ENCODE measurements at places on chromosomes 2 and 18.

GRCh38 chr2:43024515-43025011, 201.8 kb downstream of the ZFP36L2 start:
- peak; percentile 37 for DNase-seq

- DNase-seq: no peak
Measured at GRCh38 chr2:9031246-9031645, 27.8 kb upstream of the MBOAT2 start.

DNA sequence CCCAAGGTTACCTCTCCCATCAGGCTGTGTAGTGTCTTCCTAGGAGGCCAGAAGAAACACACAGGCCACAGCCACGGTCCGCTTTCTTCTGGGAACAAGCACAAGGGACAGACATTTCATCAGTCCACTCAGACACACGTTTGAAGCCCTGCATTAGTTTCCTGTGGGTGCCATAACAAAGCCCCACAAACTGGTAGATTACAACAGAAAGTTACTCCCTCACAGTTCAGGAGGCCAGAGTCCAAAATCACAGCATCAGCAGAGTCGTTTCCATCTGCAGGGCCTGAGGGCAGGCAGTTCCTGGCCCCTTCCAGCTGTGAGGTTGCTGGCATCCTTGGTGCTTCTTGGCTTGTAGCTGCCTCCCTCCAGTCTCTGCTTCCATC, 8.8 kb upstream of the PRLH start:
- no peak for DNase-seq

- no peak for DNase-seq
Measured at GRCh38 chr2:158554996-158555395, 98.2 kb downstream of the PKP4 start.

DNA sequence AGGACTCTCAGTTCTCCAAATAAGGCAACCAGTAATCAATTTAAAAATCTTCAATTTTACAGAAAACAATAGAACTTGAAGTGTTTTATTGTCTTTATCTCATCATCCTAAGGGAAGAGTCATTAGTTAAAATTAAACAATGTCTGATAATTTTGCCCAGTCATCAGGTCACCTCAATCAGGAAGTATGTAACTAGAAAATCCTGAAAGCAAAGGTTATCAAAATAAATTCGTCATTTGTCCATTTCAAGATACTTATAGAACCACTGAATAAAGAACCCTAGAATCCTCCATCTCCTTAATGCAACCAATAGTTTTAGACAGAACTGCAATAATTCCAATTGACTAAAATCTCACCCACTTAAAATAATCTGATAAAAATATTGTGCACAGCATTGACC, 115.2 kb downstream of the NCKAP5 start:
- DNase-seq: no peak

GRCh38 chr18:48942554-48943261, 8.1 kb downstream of the SMAD7 start:
- DNase-seq: no peak

GRCh38 chr2:237998530-237998929, 31.7 kb downstream of the UBE2F start:
- no peak for DNase-seq

- DNase-seq: no peak
Measured at GRCh38 chr2:5365871-5366461, 326.2 kb upstream of the SOX11 start.

GRCh38 chr18:58682429-58683069, 11.3 kb downstream of the MALT1 start:
- DNase-seq: no peak

DNA sequence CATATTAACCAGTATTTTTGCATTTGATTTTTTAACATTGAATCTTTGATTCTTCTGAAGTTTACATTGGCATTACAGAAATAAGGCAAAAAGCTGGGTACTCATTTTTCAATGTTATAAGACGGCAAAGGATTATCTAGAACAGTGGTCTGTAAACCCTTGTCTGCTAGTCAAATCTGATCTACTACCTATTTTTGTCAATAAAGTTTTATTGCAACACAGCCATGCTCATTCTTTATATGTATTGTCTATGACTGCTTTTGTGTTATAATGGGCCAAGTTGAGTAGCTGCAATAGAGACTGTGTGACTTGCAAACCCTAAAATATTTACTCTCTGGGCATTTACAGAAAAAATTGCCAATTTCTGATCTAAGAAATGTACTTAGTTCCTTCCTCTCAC, 181.0 kb downstream of the PDE11A start:
- DNase-seq: no peak

DNA sequence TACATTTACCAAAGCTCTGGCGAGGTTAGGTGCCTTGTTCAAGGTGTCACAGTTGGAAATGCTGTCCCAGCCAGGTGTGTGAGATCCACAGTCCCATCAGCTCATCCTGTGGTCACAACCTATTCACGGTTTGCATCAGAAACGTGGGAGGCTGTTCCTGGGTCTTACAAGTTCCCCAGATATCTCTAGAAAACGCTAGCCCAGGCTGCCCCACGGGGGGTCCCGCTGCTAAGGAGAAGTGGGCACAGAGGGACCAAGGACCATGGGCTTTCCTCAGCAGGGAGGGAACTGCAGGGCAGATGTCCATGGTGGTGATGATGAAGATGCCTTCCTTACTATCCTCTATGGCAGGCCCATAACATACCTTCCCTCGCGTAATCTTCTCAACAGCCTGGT, 649 bp downstream of the FECH start:
- DNase-seq: no peak

GRCh38 chr2:45353879-45354278, 257.2 kb downstream of the SRBD1 start:
- DNase-seq: no peak

DNA sequence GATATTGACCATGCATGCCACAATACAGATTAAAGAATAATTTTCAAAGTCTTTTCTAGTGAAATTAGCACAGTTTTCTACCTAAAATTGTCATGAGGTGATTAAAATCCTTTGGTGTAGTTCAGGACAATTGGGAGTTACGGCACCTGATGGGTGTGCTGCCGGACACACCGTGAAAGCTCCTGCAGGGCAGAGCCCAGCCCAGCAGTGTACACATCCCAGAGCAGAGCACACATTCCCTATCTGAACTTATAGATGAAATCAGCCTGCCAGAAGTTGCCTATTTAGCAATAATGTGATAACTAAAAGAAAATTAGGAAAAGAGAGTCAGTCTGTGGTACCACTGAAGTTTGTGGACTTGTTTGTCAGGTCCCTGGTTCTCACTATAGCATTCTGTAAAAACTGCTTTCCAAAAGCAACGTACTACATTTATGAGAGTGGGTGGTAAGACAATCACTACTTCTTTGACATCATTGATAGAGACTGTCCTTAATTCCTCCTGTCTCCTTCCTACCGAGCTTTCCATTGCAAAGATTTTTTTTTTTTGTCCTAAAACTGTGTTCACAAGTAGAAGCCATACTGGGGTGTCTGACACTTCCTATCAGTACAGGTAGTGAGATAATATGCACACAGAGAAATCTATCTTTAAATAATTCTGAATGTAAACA, 3.4 kb downstream of the CYTIP start:
- DNase-seq: no peak

DNA sequence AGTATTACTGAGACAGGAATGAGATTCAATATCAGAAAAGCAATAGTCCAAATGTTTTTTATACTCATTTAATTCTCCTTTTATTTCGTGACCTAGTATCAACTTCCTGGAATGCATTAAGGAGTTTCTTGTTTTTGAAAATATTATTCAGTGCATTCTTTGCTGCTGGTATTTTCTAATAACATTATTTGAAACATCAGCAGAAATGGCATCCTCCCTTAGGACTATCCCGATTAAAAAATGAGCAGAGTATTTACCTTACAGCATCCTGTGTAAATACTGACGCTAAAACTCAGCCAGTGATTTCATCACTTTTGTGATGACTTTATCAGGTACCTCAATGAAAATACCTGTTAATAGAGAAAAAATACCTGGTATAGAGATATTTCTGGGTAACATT, 16.3 kb downstream of the COL4A3 start:
- DNase-seq: no peak

DNA sequence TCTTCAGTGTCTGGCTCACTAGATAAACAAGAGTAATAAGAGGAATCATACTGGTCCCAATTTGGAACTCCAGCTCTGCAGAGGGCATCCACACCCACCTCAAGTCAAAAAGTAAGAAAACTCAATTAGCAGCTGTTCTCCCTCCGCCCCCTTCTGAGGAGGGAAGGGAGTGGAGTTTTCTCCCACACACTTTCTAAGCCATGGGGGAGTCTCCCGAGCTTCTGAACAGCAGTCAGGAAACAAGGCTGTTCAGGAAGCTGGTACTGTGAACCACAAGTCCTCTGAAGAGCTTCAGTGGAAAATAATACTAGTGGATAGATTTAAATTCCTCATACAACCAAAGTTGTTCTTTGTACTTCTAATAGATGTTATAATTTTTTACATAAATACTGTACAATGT, 32.9 kb upstream of the SPTBN1 start:
- DNase-seq: no peak

DNA sequence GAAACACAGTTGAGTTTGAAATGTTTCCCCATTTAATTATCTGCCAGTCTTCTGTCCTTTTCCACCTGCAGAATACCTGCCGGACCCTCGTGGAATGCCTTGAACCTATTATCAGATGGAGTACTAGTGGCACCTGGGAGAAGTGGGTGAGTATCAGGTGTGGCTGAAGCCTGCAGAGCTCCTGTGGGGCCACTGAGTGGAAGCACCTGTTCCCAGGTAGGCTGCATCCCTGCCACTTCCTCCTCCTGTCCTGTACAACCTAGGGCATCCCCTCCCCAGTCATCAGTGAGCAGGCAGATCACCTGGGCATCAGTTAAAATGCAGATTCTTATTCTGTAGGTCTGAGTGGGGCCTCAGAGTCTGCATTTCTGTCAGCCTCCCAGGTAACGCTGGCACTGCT, 80.8 kb upstream of the BZW1 start:
- DNase-seq: no peak

- DNase-seq: no peak
Measured at GRCh38 chr2:180730976-180731375, 249.4 kb upstream of the UBE2E3 start.

- no peak for DNase-seq
Measured at GRCh38 chr18:68445668-68446426, 269.1 kb downstream of the TMX3 start.

DNA sequence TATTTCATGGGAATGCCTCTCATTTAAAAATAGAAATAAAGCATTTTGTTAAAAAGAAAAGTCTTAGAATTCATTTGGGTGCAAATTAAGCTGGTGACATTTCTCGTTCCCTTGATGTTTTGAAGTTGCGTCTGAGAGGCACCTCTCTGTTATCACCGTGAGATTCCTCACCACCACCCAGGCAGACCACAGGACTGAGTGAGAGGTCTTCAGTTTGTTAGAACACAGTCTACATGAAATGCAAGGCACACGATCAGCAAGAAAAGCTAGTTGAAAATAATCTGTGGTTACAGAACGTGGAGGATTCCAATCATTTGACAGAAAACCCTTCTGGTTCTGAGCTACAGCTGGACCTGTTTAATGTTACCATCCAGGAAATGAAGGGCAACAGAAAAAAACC, 116.0 kb downstream of the UXS1 start:
- DNase-seq: no peak

GRCh38 chr18:24910221-24910620, 441.7 kb downstream of the ZNF521 start:
- no peak for DNase-seq

DNA sequence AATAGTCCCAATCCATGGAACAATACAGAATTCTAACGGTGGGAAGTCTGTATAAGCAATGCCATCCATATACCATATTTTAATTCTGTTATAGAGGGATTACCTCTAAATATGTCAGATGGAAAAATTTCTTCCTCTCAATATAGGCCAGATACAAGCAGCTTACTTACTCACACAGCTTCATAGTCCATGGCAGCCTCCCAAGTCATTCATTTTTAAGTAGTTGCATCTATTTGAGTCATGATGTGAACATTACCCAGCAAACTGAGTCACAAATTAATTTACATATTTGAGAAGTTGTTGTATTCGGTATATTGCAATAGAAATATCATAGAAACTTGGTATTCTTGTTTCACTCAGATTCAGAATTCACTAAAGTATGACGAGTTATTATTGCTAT, 20.3 kb downstream of the TBR1 start:
- DNase-seq: no peak

- DNase-seq: no peak
Measured at GRCh38 chr2:17479875-17480274, 38.4 kb downstream of the RAD51AP2 start.

DNA sequence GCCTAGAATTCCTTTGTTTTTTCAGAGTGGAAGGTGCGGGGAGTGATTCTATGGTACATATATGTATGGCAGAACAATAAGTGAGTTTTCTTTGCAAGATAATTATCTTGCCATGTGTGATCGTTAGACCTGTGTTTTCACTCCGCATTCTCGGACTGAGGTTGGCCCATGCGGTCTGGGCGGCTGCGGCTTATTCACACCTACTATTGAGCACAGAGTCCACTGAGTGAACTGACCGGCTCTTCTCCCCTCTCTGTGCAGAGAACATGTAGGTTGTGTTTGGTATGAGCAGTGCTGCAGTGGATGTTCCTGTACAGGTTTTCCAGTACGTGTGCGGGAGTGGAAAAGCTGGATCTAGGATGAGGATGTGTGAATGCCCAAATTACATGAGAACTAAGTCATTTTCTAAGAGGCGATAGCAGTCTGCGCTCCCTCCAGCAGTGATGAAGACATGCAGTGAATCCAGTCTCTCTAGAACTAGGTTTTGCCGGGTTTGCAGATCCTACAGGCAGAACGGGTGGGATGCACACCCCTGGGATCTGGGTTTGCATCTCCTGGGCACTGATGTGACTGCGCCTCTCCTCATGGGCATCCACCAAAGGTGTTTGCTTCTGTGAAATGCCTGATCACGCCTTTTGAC, 27.1 kb downstream of the MTERF4 start:
- no peak for DNase-seq

DNA sequence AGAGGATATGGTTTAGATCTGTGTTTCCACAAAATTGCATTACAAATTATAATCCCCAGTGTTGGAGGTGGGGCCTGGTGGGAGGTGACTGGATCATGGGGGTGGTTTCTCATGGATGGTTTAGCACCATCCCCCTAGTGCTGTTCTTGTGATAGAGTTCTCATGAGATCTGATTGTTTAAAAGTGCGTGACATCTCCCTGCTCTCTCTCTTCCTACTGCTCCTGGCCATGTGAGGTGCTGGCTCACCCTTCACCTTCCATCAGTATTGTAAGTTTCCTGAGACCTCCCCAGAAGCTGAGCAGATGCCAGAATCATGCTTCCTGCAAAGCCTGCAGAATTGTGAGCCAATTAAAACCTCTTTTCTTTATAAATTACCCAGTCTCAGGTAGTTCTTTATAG, 33.1 kb downstream of the LHCGR start:
- no peak for DNase-seq

DNA sequence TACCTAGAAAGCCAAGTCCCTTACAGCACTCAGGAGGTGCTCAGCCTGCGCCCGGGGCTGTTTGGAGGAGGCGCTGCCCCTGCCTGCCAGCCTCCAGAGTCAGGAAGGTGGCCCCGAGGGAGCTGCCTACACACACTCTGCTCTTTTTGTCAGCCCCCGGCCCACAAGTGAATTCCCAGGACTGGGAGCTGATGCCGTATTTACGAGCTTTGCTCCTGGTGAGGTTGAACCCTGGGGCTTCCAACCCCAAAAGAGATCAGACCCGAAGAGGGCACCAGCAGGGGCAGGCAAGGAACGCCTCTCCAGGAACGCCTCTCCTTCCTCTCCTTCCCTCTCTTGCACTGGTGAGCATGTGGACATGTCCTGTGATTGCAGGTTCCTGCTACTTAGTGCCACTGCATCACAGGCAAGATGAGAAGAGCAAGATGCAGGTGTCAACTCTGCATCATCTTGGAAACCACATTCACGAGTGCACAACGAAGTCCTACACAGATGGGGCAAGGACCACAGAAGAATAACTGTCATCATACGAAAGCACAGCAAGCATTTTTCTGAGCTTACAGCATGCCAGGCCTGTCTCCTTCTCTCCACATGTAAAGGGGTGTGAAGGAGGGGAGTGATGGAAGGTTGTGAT, 126.7 kb downstream of the NDUFA10 start:
- DNase-seq: no peak

Data from CD4-positive, alpha-beta T cell (primary cell).